A673 (cell line): ENCODE measurements at places on chromosomes 12 and 14.

DNA sequence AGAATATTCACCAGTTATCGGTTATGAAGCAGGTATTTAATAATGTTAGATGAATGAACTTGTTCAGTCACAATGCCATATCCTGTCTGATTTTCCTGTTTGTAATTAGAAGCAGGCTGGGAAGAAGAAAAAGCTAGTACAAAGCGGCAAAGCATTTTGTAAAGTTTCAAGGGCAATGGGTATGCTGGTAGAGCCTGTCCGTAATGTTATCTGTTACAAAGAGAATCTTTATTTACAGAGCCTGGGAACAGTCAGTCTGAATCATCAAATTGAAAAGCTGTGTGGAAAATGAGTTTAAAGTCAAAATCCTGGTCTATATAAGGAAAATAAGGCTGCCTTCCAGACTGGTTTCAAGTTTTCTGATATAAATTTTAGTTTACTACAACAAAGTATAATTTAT lies 40.5 kb downstream of the PARP11 start:
- no peaks in the 10 kb centered on the region for H3K27me3 ChIP-seq
- no peak overlapping the region for H3K4me3 ChIP-seq
- DNase-seq: no peak
- no peak overlapping the region for H3K27ac ChIP-seq
- no peaks in the 10 kb centered on the region for H3K36me3 ChIP-seq
- no peaks in the 10 kb centered on the region for H3K4me1 ChIP-seq

- no peaks in the 10 kb centered on the region for H3K4me1 ChIP-seq
- peaks cover 6% of the 10 kb centered on the region for H3K27me3 ChIP-seq
- H3K4me3 ChIP-seq: no peak overlapping the region
- H3K36me3 ChIP-seq: no peaks in the 10 kb centered on the region
Observed at GRCh38 chr12:119363490-119363889, 29.0 kb downstream of the CCDC60 start.

GRCh38 chr12:20555771-20556170 lies 139.4 kb upstream of the SLCO1C1 start:
- no peak for DNase-seq
- H3K4me1 ChIP-seq: no peaks in the 10 kb centered on the region
- no peak overlapping the region for H3K4me3 ChIP-seq

DNA sequence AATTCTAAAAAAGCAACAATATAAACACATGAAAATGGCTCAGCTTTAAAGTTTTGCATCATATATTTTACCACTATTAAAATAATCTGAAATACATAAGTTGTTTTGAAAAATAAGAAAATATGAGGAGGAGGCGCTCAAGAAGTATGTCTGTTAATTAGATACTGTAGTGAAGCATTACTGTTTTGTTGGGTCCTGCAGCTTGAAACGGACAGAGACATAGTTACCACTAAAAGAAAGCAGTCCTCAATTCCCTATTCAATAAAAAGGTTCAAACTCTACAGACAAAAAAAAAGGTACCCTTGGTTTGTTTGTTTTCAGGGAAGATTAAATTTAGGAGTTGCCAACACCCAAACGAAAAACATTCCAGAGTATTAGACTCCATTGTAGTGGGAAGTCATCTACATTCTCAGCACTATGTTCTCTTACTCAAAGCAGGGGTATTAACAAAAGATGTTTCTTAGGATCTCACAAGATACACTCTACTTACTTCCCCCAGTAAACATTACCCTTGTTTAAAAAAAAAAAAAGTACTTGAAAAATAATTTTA lies 3.0 kb downstream of the PAWR start:
- no peak overlapping the region for H3K27ac ChIP-seq
- no peaks in the 10 kb centered on the region for H3K36me3 ChIP-seq
- no peak for DNase-seq
- H3K4me1 ChIP-seq: peaks cover 27% of the 10 kb centered on the region
- H3K27me3 ChIP-seq: no peaks in the 10 kb centered on the region
- peak overlapping the region; percentile 90 for H3K4me3 ChIP-seq

GRCh38 chr14:51527073-51527472 lies 124.6 kb upstream of the FRMD6 start:
- H3K27me3 ChIP-seq: no peaks in the 10 kb centered on the region
- H3K4me3 ChIP-seq: no peak overlapping the region
- DNase-seq: no peak
- no peaks in the 10 kb centered on the region for H3K36me3 ChIP-seq

DNA sequence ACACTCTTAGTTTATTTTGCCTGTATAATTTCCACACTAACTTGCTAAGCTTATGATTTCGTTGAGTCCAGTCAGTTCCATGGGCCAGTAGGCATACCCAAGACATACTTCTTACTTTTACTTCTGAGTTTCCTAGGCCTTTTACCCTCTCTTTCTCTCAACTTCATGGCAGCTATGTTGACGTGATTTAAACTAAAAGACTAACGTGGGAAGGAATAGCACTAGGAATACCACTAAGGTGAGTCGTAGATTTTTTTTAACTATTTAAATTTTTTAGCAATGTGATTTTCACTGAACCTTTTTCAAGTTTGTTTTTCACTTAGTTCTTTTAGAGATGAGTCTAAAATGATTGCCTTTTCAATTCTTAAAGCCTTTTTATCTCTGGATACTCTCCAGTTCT lies 793.5 kb upstream of the NOVA1 start:
- DNase-seq: no peak
- H3K36me3 ChIP-seq: no peaks in the 10 kb centered on the region
- no peak overlapping the region for H3K27ac ChIP-seq
- no peak overlapping the region for H3K4me3 ChIP-seq
- H3K4me1 ChIP-seq: no peaks in the 10 kb centered on the region
- no peaks in the 10 kb centered on the region for H3K27me3 ChIP-seq
